ENCODE measurements at places on chromosomes 12 and 14.

GRCh38 chr14:91925001-91925726, 22.3 kb downstream of the FBLN5 start:
- no peak for DNase-seq

- DNase-seq: no peak
Measured at GRCh38 chr14:75047506-75047905, 3.8 kb downstream of the MLH3 start.

DNA sequence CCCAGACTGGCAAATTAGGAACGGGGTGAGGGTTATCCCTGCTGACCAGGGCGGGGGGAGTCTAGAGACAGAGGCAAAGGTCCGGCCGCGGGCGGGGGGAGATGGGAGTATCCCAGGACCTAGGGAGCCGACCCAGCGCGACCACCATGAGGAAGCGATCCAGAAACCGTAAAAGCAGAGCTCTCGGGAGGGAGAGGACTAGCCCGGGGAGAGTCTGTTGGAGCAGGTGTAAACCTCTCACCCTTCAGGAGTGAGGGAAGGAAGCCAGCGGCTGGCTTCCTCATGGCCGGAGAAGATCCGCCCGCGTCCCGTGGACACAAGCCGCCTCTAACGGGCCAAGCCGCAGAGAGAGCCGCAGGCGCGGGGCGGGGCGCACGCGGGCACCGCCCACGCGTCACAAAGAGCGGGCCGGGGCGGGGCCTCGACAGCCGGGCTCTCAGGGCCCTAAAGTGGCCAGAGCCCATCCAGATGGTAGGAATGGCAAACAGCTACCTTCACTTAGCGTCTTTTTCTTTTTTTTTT, at the start of gene ACRBP:
ACRBP (minus strand) TSS at position 350 of the 522 bp plus-strand sequence; CDS start at position 284, 66 bp downstream.
- DNase-seq: peak; percentile 84

- no peak for DNase-seq
Measured at GRCh38 chr14:42407153-42407552, 800.5 kb downstream of the LRFN5 start.

- DNase-seq: no peak
Measured at GRCh38 chr12:7042842-7043241, 17.7 kb upstream of the C1S start.

GRCh38 chr12:130960787-130961186, 7.1 kb downstream of the ADGRD1 start:
- no peak for DNase-seq

DNA sequence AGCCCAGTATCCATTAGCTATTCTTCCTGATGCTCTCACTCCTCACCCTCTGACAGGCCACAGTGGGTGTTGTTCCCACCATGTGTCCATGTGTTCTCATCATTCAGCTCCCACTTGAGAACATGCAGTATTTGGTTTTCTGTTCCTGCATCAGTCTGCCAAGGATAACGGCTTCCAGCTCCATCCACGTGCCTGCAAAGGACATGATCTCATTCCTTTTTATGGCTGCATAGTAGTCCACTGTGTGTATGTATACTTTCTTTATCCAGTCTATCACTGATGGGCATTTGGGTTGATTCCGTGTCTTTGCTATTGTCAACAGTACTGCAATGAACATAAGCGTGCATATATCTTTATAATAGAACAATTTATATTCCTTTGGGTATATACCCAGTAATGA, 8.9 kb downstream of the ATG2B start:
- DNase-seq: no peak

DNA sequence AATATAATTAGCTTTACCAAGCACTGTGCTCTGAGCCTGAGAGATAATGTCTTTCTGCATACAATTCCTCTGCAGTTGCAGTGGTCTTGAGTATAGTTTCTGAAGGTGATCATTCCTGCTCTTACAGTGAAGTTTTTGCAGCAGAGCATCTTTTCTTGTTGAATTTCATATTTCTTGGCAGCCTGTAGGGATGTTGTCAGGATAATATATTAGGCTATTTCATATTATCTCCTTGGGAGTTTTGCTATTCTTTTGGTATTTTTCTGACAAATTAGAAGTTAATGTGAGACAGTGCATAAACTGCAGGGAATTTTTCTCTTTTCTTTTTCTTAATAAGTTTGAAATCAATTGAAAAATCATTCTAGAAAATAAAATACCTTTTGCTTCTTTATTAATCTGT, 1502.6 kb upstream of the FLRT2 start:
- DNase-seq: no peak

- DNase-seq: no peak
Measured at GRCh38 chr14:91754819-91755218, 22.9 kb upstream of the CATSPERB start.

DNA sequence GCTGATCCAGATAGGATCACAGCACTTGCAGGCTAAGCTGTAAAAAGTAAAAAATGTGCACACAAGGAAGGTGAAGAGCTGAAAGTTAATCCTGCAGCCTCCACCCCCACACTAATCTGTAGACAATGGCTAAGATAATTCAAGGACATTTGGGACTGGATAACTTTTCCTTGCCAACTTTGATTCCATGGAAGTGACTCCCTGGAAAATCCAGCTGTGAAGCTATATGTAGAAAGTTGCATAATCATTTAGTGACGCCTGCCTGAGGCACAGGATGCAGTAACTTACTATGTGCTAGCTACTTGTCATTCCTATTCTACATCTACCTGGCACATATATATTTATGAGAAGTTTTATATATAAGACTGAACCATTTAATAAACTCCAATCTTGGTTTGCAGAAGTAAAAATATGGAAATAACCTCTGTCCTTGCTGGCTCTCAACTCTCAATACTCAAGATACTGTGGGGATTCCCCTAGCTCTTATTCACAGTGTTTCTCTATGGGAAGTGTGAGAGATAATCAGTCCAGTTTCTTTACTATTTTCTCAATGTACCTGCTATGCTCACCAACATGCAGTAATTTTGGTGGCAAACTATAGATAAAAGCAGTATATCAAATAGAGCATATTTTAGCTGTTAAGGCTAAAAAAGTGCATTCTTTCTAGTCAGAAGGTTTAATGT, 14.8 kb downstream of the LDHB start:
- no peak for DNase-seq

- DNase-seq: no peak
Measured at GRCh38 chr12:63967358-63968145, 123.1 kb downstream of the SRGAP1 start.

DNA sequence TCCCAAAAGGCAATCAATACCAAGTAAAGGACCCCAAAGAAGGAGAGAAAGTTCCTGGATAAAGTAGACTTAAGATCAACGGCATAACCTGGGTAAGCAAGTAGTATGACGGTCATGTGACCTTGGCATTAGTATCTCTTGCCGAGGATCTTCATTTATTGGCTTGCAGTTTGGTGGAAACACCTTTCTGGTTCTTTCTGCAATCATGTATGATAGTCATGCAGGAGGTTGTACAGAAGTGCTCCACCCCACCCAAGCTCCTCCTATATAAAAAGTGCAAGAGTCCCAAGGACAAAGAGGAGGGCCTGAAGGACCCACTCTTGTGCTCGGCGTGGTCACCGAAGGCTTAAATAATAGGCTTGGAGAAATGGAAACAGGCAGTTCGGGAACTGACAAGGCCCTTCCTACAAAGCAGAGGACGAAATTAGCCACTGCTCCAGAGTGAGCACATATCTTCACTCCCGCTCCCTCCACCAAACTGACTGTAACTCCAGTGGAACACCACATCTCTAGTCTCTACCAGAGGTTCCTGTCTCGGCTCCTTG, 750 bp downstream of the CS start:
- DNase-seq: no peak

DNA sequence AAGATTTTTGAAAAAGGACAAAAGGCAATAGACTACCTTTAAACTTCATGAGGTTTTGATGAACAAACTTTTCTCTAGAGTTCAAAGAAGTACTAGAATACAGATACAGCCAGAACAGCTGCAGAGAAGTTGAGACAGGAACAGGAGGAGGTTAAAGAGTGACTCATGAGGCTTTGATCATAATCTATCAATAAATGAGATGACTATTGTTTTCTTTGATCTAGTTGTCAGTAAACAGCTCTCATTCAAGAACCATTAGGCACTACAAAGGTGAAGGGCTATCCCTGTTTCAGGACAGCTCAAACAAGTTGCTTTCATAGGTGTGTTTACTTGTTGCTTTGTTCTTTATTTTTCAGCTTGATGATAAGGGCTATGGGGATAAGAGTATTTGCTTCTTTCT, 2.4 kb downstream of the WASHC3 start:
- DNase-seq: no peak

DNA sequence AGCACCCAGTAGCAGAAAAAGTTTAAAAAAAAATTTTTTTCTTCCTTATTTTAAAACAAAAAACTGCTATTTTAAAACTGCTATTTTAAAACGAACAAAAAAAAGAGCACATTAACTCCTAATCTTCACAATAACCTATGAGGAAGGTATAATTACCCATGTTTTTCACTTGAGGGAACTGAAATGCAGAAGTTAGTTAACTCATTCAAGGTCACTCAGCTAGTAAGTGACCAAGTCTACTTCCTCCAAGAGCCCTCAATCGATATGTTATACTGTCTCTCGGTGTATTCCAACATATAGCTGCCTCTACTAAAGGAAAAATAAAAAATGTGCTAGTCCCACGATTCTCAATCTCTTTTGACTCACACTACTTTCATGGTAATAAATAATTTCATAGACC, 7.8 kb downstream of the RPAP3 start:
- no peak for DNase-seq

- DNase-seq: no peak
Measured at GRCh38 chr14:59829469-59830337, 40.9 kb downstream of the RTN1 start.

DNA sequence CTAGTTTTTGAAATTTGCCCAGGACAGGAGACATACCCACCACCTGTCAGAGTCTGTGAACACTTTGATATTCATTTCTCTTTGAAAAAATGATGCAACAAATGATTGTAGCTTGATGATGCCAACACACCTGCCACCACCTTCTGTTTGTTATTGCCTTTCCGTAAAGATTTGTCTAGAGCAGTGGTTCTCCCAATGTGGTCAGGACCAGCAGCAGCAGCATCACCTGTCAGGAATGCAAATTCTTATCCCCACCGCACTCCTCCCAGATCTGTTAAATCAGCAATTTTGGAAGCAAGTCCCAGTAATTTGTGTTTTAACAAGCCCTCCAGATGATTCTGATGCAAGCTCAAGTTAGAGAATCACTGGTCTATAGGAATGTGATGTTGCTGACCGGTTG, 9.9 kb downstream of the CCDC175 start:
- no peak for DNase-seq

- no peak for DNase-seq
Measured at GRCh38 chr12:78269620-78270019, 438.9 kb downstream of the NAV3 start.

- no peak for DNase-seq
Measured at GRCh38 chr12:13205809-13206559, 9.5 kb downstream of the EMP1 start.

DNA sequence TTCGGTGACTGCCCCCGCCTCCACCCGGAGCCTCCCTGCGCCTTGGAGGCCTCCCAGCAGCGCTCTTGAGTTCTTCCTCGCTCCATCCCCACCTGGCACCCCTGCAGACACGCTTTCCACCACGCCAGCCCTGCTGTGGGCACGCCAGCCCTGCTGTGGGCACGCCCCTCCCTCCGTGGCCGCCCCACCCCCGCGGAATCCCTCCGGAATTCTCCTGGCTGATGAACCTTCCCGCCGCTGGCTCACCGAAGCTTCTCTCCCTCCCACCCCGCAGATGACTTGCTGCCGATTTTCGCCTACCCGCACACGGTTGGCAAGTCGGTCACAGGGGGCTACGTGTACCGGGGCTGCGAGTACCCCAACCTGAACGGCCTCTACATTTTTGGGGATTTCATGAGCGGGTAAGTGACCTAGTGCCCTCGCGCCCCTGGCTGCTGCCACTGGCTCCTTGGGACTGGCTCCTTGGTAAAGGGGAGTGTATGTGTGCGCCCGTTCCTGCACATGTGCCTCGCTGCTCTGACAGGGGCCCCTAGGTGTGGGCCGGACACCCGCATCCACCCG, 15.2 kb downstream of the HHIPL1 start:
- no peak for DNase-seq

- DNase-seq: no peak
Measured at GRCh38 chr12:58253663-58254062, 312.3 kb downstream of the ATP23 start.

DNA sequence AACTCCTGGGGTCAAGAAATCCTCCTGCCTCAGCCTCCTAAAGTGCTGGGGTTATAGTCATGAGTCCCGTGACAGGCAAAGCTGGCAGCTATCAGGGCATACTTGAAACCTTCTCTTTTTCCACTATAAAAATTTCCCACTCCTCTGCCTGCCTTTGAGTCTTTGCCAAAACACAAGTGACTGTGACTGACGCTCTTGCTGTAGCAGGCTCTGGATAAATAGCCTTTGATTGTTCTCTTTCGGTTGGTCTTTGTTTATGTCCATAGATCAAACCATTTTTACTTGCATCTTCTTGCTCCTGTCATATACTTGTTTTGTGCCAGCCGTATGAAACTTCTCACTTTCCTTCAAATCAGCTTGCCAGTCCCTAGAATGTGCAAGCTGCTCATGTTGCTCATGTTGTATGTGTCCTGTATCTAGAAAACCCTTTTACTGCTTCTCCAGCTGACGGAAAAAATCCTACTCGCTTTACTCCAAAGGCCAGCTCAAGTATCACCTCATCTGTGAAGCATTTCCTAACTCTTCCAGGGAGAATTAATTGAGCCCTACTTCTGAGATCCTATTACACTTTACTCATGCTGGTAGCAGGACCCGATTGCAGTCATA, 73.1 kb downstream of the RESF1 start:
- no peak for DNase-seq

GRCh38 chr14:73685328-73685727, 28.9 kb downstream of the PNMA1 start:
- DNase-seq: no peak

DNA sequence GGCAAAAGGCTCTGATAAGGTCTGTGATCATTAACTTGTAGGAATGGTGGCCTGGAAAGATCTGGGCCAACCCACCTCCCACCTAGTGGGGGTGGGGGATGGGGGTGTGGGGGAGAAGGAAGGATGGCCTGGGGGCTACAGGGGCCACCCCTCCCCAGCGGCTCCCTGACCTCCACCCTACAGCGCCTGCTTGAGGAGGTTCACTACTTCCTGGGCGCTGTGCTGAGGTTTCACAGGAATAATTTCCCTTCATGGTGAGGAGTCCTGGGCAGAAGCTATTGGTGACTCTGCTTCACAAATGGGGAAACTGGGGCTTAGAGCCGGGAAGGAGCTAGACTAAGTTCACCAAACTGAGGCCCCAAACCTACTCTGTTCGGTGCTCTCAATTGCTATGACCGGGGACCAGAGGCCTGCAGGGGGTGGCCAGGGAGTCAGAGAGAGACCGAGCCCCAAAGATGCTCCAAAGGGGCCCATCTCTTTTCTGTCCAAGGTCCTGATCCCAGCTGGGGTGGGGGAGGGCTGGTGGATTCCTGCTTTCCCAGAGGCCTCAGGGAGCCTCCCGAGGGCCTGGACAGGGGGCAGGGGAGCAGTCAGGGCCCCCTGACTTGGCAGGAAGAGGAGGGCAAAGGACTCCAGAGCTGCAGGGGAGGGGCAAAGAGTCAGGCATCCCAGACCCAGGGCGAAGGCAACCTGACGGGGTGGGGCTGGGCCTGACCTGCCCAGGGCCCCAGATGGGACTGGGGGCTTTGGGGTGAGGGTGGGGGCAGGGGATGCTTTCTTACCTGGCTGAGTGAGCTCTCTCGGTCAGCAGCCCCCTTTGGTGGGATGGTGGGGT, 1.7 kb downstream of the HNF1A start:
- no peak for DNase-seq
